ENCODE measurements at places on chromosomes 6 and 20.

- no peak for DNase-seq
Observed at GRCh38 chr20:63873477-63873971, 8.5 kb downstream of the TPD52L2 start.

DNA sequence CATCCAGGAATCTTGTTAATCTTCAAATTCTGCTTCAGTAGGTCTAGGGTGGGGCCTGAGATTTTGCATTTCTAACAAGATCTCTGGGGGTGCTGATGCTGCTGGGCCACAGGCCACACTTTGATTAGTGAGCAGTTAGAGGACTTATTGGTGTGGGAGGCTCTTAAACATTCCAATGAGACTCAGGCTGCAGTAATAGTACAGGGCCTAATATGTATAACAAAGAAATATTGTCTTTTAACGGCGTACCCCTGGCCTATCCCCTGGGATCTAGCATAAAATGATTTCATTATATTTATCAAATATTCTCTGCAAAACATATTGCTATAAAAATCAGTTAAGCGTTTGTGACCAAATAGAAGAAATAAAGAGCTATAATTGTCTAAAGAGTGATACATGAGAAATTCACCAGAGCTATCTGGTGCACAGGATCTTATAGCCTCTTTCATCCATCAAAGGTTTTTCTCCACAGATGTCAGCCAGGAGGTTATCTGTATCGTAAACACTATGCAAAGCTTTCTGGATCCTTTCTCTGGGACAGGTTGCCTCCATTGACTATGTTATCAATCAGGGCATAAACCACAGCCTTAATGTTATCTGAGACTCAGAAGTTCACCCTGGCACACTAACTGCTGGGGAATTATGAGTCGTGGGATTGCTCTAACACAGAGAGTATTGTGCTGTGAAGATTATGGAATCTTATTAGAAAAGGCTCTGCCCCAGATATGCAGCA lies 488.5 kb upstream of the MAP3K7 start:
- no peak for DNase-seq

GRCh38 chr6:27684264-27685211 lies 211.6 kb upstream of the ZNF184 start:
- no peak for DNase-seq

- no peak for DNase-seq
Observed at GRCh38 chr6:10406556-10406955, 8.3 kb downstream of the TFAP2A start.

DNA sequence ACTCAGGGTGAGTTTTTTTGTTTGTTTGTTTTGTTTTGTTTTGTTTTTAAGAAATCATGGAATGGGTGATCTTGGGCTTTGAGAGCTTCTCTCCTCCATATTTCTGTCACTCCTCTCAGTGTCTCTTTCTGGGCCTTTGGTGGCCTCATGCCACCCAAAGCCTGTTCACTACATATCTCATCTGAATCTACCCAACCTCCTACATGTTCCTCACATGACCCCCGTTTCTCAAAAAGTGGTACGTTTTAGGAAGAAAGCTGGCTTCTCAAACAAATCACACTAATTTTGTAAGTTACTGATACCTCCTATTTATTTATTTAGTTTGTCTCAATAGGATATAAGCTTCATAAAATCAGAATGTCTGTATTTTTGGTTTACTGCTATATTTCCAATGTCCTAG lies 80.0 kb downstream of the SESN1 start:
- no peak for DNase-seq

DNA sequence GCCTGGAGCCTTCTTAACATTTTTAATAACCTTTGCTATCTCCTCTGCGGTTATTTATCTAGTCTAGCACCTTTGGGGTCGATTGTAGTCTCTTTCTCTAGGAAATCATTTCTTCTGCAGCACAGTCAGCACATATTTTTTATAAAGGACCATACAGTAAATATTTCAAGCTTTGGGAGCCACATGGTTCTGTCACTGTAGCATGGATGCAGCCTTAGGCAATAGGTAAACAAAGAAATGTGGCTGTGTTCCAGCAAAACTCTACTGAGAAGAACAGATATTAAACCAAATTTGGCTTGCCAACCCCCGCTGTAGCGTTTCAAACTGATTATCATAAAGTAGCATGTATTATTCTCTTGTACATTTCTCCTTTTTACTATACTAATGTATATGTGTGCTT lies 95.7 kb downstream of the SLC23A2 start:
- DNase-seq = no peak

DNA sequence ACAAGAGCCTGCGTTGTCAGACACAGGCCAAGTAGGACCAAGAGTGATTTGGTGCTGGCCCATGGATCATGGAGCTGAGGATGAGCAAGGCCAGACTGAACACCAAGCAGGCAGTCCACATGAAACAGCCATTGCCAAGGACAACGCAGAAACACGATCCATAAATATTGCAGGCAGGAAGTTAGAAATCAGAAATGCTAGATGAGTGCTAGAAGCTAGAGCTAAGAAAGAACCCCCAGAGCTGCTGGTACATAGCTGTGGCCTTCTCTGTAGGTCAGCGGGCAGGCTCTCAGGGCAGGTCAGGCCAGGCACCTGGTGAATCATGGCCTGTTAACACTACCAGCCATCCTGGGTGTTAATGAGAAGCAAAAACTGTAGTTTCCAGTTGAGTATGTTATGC lies 119.7 kb downstream of the ALDH8A1 start:
- DNase-seq = no peak

GRCh38 chr6:14880052-14880451 lies 365.8 kb upstream of the JARID2 start:
- DNase-seq = no peak

GRCh38 chr6:13729891-13730290 lies 18.3 kb upstream of the RANBP9 start:
- no peak for DNase-seq

DNA sequence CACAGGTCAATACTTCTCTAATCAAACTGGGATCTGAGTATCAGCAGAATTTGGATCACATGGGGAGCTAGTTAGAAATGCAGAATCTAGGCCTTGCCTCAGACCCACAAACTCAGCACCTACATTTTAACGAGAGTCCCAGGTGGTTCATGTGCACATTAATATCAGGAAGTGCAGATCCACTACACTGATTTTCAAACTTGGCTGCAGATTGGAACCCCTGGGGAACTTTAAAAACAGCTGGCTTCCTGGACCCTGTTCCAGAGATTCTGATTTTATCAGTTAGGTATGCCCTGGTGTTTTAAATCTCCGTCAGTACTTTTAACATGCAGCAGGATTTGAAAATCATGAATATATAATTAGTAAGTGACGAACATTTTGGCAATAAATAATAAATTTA lies 1.9 kb upstream of the CST8 start:
- no peak for DNase-seq

DNA sequence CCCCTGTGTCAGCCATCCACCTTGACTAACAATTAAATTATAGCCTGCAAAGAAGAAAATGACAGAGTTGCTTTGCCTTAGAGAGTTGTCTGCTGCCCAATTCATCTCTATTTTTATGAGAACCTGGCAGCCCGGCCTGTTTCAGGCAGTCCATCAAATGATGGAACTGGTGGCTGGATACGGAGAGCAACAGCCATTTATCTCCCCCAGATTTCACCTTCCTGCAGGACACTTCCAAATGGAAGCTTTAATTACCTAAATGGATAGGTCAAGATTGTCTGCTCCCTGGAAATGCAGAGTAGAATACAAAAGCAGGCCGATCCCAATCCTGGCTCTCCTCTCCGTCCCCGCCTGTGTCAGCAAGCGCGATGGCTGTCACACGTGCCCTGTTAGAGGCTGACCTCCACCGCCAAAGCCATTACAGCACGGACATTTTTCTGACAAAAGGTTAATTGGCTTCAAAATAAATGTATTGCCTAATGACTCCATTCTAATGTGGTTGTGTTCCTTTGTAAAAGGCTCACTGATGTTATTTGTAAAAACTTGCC lies 86.7 kb downstream of the PACRG start:
- DNase-seq = no peak

DNA sequence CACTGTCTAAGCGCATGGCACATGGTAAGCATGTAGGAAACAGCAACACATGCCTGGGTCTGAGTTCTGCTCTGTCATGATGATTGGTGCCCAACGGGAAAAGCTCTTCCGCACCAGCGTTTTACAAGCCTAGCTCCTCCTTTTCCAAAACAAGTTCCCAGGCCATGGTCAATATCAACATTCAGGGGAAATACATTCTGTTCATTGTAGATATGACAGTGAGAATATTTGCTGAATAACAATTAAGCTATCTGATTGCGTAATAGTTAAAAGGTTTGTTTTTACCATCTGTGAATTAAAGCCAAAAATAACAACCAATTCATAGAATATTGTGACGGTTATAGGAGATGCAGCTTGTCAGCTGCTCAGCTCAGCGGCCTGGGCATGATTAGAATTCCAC lies 404.3 kb upstream of the SLC35B3 start:
- DNase-seq = no peak

DNA sequence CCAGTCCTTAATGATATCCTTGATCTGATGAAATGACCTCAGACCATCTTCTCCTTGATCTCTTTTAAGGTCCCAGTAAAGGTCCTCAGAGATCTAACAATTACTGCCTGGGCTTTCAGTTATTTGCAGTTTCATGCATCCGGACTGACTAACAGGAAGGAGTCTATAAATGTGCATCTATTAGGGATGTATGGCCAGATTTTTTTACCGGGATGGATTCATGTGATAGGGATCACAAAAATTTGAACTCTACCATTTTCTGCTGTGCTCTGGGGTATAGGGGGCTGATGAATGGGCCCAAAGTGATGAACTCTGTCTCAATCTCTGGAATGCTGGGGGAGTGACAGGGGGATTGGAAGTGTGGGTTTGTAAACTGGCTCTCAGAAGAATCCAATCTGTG lies 36.2 kb upstream of the SCUBE3 start:
- DNase-seq = no peak

DNA sequence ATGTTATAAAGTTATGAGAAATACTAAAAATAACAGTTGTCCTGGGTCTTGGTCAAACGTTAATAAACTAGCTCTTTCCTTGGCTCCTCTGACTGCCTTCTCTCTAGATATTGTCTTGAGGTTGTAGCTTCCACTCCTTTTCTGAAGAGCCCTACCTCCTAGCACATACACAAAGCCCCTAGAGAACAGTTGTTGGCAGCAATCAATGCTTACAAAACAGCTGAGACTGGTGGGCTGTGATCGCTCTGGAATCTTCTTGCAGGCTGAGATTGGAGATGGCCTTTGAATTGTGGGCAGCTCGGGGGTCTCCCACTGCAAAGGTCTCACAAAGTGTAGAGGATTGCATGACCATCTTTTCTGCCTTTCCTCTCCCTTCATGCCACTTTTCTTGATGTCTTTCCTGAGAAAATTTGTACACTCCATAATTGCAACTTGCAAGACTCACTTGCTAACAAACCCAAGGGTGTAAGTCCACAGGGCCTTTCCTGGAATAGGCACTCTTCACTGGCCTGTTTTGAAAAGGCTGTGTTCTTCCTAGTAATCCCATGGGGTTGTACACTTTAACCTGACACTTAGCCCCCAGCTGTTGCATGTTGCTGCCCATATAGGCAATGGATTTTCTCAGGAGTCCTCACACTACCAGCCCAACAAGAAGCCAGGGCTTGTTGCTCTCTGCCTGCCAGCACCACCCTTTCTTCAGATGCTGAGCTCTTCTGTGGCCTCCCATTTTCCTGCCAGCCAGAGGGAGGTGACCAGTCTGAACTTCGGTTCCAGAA lies 99.9 kb downstream of the TCP11 start:
- no peak for DNase-seq

DNA sequence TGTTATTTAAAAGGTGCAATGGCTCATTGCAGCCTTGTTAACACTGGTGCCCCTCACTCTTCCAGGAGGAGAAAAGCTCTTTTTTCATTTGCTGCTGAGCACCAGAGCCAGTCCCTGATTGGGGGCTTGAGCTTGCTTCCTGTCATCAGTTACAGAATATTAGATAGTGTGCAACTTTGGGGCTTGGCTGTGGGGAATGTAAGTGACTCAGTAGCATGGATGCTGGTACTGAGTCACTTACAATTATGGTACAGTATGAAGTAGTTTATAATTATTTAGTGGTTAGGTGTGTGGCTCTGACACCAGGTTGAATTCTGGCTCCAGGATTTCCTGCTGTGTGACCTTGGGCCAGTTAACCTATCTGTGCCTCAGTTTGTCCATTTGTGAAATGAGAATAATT lies 37.6 kb downstream of the ANKS1A start:
- DNase-seq = no peak

DNA sequence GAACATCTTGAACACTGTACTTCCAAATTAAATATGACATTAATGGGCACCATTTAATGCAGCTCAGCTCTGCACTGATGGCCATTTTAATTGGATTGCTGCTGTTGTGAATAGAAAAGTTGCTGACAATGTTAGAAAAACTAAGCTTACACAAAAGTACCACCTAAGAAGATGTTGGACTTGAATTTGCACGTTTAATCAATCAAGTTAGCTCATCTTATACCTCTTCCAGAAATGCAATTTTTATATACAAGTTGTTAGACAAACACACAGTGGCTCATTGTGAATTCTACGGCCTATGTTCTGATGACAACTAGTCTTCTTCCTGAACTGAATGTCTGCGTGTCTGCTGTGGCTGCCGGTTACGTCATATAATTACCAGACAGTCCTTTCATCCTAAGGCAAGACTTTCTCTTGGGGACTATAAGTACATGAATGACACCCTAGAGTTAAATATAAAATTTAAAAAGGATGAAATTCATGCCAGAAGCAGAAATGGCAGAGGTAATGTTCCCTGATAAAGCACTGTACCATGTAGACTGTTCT lies 330.2 kb downstream of the EPM2A start:
- no peak for DNase-seq

GRCh38 chr6:57013521-57013926 lies 33.0 kb upstream of the KIAA1586 start:
- no peak for DNase-seq

GRCh38 chr20:16498526-16499253 lies 74.6 kb downstream of the KIF16B start:
- no peak for DNase-seq

GRCh38 chr6:145891565-145891964 lies 72.6 kb downstream of the SHPRH start:
- DNase-seq = no peak

- no peak for DNase-seq
Observed at GRCh38 chr6:47363736-47364135, 54.0 kb upstream of the TNFRSF21 start.

GRCh38 chr6:52361414-52361944 lies 472 bp upstream of the PAQR8 start:
- DNase-seq = peak; percentile 38

GRCh38 chr6:10405513-10405900 lies 9.4 kb downstream of the TFAP2A start:
- DNase-seq = no peak

DNA sequence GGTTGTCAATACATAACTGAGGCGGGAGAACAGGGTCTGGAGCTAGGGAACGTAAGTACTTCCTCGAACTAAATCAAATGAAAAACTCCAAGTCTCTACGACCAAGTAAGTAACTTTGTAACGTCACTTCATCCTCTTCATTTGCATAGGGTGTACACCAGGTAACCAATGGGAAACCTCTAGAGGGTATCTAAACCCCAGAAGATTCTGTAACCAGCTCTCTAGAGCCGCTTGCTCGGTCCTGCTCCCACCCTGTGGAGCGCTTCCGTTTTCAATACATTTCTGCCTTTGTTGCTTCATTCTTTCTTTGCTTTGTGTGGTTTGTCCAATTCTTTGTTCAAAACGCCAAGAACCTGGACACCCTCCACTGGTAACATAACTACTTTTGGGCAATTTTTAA lies 133.5 kb upstream of the TMEM170B start:
- DNase-seq = no peak

GRCh38 chr6:35727231-35727934 lies 9.4 kb upstream of the ARMC12 start:
- DNase-seq = no peak

GRCh38 chr20:41540918-41541317 lies 77.3 kb downstream of the CHD6 start:
- no peak for DNase-seq

- DNase-seq = no peak
Observed at GRCh38 chr20:53034899-53035298, 62.7 kb downstream of the TSHZ2 start.
